ENCODE measurements at places on chromosomes 12 and 14. TPM values are rescaled to one million over a fixed set of nuclear protein-coding genes. Genes with fewer than 3 reads are reported as not detected.
A peak's percentile ranks its signal among the peaks of the same experiment; 100 is the strongest.

DNA sequence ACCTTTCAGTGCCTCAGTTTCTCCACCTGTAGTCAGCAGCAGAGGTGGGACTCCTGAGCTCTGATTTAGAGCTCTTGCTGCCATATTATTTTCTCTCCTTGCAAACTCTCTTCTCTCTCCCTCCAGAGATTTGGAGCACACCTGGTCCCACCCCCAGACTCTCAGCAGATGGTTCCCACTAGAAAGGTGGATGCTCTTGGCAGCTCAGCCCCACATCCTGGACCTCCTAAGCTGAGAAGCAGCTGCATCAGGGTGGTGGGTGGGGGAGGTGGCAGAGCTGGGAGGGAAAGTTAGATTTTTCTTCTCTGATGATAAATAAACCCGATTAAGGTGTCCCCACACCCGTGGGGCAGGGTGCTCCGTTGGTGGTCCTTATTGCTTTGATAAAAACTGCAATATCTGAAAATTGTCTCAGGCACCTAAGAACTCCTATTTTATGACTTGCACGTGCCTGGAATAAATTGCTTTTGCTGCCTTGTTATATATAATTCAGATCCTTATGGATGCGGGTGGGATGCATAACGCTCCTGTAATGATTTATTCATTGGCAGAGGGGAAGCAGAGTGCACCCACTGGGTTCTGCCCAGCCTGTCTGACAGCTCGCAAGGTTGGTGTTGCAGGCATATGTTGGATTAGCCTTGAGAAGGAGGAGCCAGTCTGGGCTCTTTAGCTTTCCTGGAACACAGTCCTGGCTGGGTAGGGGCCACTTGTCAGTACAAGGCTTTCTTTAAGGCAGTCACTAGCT lies 214.2 kb downstream of the SUDS3 start:
- no peaks in the 10 kb centered on the region for H3K36me3 ChIP-seq
- H3K27me3 ChIP-seq = no peaks in the 10 kb centered on the region
- H3K27ac ChIP-seq = no peak overlapping the region
- no peak overlapping the region for H3K4me3 ChIP-seq
- H3K4me1 ChIP-seq = no peaks in the 10 kb centered on the region

DNA sequence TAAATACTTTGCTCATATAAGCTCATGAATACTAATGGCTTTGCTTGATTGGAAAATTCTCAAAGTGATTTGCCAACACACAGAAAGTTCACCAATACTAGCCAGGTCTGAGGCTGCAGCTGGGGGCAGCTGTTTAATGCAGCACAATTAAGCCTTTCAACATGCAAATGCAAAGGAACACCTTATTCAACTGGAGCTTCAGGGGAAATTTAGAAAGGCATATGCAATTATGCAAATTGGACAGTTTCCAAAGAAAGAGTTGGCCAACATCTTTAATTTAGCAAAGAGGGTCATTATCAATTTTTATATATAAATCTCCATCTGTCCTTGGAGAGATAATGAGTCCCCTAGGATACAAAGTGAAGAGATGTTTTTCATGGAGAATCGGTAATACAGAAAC lies 40.2 kb upstream of the OTOGL start:
- peaks cover 2% of the 10 kb centered on the region for H3K27me3 ChIP-seq
- H3K27ac ChIP-seq = no peak overlapping the region
- H3K36me3 ChIP-seq = no peaks in the 10 kb centered on the region
- no peaks in the 10 kb centered on the region for H3K4me1 ChIP-seq
- DNase-seq = no peak

DNA sequence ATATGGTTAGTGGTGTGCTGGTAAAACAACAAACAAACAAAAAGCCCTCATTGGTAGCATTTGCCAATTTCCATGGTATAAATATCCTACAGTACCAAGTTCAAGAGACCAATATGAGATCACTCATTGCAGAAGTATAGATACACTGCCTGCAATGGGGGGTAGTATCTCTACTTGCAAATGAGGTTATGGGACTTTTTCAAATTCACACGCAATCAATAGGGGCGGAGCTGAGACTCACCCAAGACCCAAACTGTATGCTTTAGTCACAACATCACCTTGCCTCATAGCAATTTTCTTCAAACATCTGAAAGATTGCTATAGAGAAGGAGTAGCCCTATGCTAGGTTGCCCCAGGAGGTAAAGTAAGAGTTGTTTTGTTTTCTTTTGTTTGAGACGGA lies 93.7 kb downstream of the VCPKMT start:
- peaks cover 63% of the 10 kb centered on the region for H3K36me3 ChIP-seq
- H3K27me3 ChIP-seq = no peaks in the 10 kb centered on the region

- DNase-seq = no peak
- H3K27me3 ChIP-seq = peaks cover 12% of the 10 kb centered on the region
- H3K4me1 ChIP-seq = no peaks in the 10 kb centered on the region
- no peak overlapping the region for H3K4me3 ChIP-seq
- H3K27ac ChIP-seq = no peak overlapping the region
Observed at GRCh38 chr12:25980035-25980434, 21.6 kb downstream of the RASSF8 start.

- peaks cover 8% of the 10 kb centered on the region for H3K36me3 ChIP-seq
- peaks cover 28% of the 10 kb centered on the region for H3K27me3 ChIP-seq
- H3K4me1 ChIP-seq = peaks cover 25% of the 10 kb centered on the region
- DNase-seq = peak; percentile 47
- peak within 1 kb of the TSS; percentile 86 for H3K4me3 ChIP-seq
- no peak within 1 kb of the TSS for H3K27ac ChIP-seq
Observed at GRCh38 chr12:51270067-51270950, at the start of gene SMAGP. Gene SMAGP (minus strand): TSS chr12:51270415. CDS start chr12:51269278, 1,137 bp downstream.

- no peak for DNase-seq
- peak overlapping the region; percentile 65 for H3K27ac ChIP-seq
- no peak overlapping the region for H3K4me3 ChIP-seq
Observed at GRCh38 chr12:12376646-12377448, 20.0 kb downstream of the BORCS5 start.

DNA sequence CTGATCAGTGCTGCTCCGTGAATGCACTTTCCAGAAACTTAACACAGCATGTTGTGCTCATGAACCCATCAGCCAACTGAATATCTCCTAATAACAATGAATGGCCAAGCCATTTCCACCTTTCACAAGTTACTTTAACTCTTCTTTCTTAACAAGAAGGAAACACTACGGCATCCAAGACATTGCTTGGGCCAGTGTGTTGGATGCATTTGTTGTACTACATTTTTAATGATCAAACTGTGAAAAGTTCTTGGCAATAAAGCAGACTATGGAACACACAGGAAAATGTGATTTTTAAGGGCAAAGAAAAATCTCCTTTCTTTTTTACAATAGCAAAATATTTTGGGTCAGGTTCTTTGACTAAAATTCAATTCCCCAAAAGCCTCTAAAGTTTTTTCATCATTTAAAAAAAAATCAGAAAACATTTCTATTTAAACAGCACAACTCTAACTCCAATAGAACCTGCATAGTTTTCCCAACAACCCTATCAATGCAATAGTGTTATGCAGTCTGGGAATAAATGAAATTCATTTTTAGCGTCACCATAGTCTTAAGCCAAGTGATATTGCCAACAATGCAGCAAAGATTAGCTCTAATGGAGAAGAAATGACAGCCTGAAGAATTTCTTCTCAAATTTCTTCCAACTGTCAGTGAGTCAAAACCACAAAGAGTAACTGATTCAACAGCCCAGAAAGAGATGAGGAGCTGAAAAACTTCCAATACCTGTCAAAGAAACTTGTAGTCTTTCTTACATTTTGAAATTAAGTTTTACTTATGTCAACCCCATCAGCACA lies 50.7 kb upstream of the PTPRR start:
- DNase-seq = no peak
- H3K4me1 ChIP-seq = no peaks in the 10 kb centered on the region
- no peak overlapping the region for H3K4me3 ChIP-seq

DNA sequence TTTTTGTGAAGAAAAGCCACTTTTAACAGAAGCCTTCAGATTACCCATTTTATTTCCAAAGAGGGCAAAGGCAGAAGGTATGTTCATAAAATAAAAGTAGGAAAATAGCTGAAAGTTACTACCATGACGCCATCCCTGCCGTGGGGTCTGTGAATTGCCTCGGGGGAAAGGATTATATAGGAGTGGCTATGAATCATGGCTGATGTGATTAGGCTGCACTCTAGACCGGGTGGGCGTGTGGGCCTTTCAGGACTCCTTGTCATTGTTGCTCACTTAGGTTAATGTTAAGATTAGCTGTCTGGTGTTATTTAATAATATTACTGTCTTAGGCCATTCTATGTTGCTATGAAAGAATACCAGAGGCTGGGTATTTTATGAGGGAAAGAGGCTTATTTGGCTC lies 195.5 kb downstream of the EGLN3 start:
- H3K27ac ChIP-seq = no peak overlapping the region
- peaks cover 3% of the 10 kb centered on the region for H3K27me3 ChIP-seq
- H3K36me3 ChIP-seq = no peaks in the 10 kb centered on the region
- DNase-seq = no peak

GRCh38 chr12:91870872-91871707 lies 274.6 kb downstream of the BTG1 start:
- peak overlapping the region; percentile 19 for H3K27ac ChIP-seq
- H3K36me3 ChIP-seq = peaks cover 9% of the 10 kb centered on the region
- H3K4me3 ChIP-seq = no peak overlapping the region
- no peak for DNase-seq
- H3K4me1 ChIP-seq = peaks cover 22% of the 10 kb centered on the region

DNA sequence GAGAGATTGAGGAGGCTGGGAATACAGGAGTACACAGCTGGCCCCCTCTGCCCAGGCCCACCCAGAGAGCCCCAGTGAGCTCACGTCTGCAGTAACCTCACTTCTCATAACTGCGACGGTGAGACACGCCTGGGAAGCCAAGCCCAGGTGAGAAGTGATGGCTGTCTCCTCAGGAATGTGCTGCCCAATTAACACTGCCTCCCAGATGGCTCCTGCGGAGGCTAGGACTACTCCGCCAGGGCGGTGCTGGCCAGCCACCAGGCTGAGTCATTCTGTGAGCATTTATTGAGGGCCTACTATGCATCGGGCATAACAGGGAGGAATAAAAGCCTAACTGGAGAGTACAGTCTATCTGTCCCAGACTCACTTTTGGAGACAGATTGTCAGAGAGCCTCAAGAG lies 9.3 kb upstream of the TMEM106C start:
- H3K36me3 ChIP-seq = peaks cover 3% of the 10 kb centered on the region
- H3K4me3 ChIP-seq = no peak overlapping the region
- peaks cover 28% of the 10 kb centered on the region for H3K27me3 ChIP-seq

MYO1A gene
- 0.65 TPM for total RNA-seq

GRCh38 chr12:6070472-6071257 lies 53.8 kb downstream of the VWF start:
- H3K4me1 ChIP-seq = peaks cover 30% of the 10 kb centered on the region
- H3K27ac ChIP-seq = no peak overlapping the region
- H3K27me3 ChIP-seq = peaks cover 51% of the 10 kb centered on the region
- DNase-seq = no peak
- H3K4me3 ChIP-seq = no peak overlapping the region

DNA sequence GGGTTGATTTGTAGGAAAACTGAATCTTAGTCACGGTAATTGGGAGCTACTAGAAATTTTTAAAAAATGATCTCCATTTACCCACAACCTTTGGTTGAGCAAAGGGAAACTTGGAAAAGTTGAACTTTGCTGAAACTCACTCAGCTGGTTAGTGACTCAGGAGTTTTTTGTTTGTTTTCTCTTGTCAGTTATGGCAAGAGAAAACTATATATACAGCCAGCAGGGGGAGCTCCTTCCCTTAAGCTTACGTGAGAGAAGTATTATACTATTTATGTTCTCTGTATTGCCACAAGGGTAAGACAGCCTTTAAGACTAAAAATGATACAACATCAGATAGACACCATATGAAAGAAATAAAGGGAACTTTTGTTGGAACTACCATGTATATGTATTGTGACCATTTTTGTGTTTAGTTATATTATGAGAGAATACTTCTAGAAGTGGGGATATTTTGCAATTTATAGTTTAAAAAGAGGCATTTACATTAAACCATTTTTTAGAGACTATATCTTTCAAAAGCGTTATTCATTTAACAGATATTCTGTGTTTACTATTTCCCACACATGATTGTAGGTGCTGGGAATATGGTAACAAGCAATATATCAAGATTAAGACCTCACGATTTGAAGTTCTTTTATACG lies 28.1 kb upstream of the TBC1D30 start:
- no peaks in the 10 kb centered on the region for H3K4me1 ChIP-seq
- no peaks in the 10 kb centered on the region for H3K36me3 ChIP-seq
- no peak overlapping the region for H3K4me3 ChIP-seq
- peaks cover 33% of the 10 kb centered on the region for H3K27me3 ChIP-seq
- peak; percentile 55 for DNase-seq

GRCh38 chr12:11209113-11209512 lies 22.4 kb upstream of the TAS2R42 start:
- H3K4me3 ChIP-seq = no peak overlapping the region
- H3K27me3 ChIP-seq = no peaks in the 10 kb centered on the region
- H3K4me1 ChIP-seq = no peaks in the 10 kb centered on the region
- H3K27ac ChIP-seq = no peak overlapping the region
- no peaks in the 10 kb centered on the region for H3K36me3 ChIP-seq

TESPA1 gene
- total RNA-seq = 112 TPM

DNA sequence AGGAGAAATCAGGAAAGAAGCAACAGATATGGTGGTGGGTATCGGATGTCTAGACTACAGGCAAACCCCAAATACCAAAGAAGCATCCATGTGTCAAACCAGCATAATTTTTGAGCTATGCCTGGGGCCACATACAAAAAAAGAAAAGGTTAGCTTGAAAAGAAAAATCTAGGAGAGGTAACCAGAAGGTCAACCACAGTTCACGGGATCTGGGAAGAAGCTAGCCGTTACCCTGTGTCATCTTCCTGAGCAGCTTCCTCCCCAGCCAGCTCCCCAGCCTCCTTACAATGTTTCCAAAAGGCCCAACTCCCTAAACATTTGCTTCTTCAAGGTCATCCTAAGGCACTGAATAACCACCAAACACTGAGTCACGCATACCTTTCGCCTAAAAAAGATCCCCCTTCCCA lies 3.1 kb downstream of the SINHCAF start:
- H3K4me1 ChIP-seq = peaks cover 60% of the 10 kb centered on the region
- H3K4me3 ChIP-seq = peak overlapping the region; percentile 82
- H3K36me3 ChIP-seq = peaks cover 12% of the 10 kb centered on the region
- peak overlapping the region; percentile 95 for H3K27ac ChIP-seq
- no peak for DNase-seq
- H3K27me3 ChIP-seq = no peaks in the 10 kb centered on the region

DNA sequence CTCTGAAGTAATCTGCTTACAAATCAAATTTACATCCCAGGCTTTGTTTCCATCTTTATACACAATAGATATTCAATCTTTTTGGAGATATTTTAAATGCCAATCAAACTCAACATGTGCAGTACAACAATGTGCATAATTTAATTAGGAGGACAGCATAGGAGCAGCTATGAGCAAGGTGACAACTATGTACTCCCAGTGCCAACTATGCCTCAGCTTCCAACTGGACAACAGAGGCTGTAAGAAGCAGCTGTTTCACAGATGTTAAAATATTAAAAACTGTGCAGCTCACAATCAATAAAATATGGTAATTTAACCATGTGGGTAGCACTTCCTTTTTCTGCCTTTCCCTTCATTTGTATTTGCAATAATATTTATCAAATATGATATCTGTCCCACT lies 99.9 kb downstream of the ST8SIA1 start:
- no peak overlapping the region for H3K27ac ChIP-seq
- DNase-seq = no peak
